ENCODE measurements at places on chromosomes 2 and 18. TPM values are rescaled to one million over a fixed set of nuclear protein-coding genes. Genes with fewer than 3 reads are reported as not detected.

DNA sequence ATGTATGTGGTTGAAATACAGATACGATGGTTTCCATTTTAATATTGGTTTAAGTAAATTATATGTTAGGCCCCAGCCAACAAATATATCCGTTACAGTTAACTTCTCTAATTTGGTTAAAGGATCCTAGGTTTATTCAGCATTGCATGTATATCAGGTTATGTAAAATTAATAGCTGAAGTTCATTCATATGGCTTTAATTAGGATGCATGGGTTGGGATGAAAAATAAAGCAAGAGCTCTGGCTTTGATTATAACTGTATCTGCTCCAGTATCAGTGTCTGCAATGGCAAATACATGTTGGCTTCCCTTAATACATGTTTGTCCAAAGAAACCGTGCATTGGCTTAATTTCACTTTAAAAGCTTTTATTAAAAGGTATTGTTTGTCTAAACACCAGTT, 435.7 kb upstream of the SETBP1 start:
- no peak for DNase-seq

GRCh38 chr18:61718944-61719343, 173.9 kb downstream of the RNF152 start:
- DNase-seq: no peak

DNA sequence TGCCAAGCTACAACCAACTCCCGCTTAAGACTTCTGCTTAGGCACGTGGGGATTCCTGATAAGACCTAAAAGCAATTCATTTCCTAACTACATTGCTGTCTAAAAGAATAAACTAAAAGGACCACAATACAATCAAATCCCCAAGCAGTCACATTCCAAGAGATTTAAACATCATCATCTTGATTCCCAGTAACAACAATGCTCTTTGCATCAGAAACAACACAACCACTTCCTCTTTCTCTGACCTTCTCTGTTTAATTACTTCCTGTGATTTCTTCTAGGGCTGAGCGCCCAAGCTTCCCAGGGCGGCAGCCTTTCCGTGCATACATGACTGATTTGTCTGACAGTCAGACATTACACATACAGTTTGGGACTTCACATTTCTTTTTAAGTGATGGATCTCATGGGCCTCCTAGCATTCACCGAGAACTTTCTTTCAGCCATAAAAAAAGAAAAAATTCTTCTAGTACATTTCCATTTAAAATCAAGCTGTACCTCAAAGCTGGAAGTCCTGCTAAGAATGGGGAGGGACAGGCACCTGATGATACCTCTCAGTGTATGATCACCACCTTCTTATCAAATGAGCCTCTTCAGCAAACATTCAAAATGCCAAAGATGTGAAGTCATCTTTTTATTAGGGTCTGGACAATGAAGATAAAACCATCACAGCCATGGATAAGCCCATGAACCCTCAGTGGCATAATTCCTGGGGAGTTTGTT, 11.5 kb downstream of the SPRED2 start:
- DNase-seq: no peak

- no peak for DNase-seq
These were observed 56.7 kb upstream of the MSTN start for GRCh38 chr2:190119257-190119656.

GRCh38 chr2:98647636-98648035, 39.2 kb downstream of the UNC50 start:
- no peak for DNase-seq

DNA sequence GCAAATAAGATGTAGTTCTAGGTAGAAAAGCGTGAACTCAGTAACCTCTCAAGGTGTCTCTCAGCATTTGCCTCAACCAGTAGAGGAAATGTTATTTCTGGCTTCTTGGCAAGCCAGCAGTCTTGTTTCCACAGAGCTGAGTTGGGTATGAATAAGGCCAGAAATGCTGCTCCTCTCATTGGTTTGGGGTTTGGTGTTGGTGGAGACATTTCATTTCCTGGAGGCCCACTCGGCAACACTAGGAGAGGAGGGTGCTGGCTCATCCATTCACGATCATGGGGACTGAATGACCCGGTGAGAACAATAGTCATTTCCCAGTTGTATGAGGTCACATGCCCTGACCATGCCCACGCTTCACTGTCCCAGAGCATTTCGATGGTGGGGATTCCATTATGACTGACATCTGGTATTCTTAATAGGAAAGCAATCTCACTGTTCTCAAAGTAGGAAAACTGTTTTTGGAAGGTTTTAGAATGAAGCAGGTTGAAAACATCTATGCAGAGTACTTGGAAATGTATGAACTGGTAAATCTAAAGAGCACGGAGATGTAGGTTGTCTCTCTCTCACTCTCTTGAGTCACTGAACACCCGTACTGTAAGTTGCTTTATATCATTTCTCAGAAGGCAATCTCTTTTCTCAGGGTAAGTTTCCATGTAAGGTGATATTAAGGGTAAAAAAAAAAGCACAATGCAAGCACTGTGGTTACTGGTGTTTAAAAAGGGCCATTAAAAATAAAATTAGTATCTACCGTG, 37.1 kb upstream of the CTLA4 start:
- DNase-seq: no peak

The GMPPA gene
- 22.6 TPM for total RNA-seq

The PCARE gene
- total RNA-seq: not detected

The TRMT61B gene
- total RNA-seq: 5.7 TPM

- DNase-seq: no peak
These were observed 61.2 kb downstream of the FARSB start for GRCh38 chr2:222594679-222595078.

The GDF7 gene
- 0.19 TPM for total RNA-seq

DNA sequence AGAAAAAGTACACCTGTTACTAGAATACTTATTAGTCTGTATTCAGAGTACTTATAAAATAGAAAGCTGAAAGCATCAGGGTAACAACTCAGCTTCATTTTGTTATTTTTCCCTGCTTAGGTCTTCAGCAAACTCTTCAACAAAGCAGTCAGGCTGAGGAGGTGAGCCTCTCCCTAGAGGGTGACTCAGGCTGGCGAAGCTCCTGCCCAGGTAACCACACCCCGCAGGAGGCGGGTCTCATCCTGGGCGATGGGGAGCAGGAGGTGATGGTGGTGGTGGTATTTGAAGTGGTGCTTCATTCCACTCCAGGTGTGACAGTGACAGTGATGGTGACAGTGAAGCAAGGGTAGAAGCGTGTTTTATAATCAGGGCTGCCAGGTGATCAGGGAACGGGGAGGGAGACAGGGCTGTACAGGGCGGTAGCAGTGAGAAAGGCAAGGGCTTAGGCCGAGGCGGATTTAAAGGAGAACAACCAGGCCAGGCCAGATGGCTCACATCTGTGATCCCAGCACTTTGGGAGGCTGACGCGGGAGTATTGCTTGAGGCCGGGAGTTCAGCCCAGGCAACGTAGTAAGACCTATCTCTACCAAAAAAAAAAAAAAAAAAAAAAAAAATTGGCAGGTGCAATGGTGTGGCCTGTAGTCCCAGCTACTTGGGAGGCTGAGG, 127.1 kb downstream of the SOCS6 start:
- no peak for DNase-seq

The LYPD1 gene
- not detected for total RNA-seq

GRCh38 chr2:879540-879939, 71.1 kb upstream of the SNTG2 start:
- DNase-seq: no peak
